ENCODE measurements at places on chromosomes 2 and 18.

- no peak for DNase-seq
These were observed 163.9 kb downstream of the GFPT1 start for GRCh38 chr2:69222953-69223658.

- no peak for DNase-seq
These were observed 355.8 kb downstream of the MEIS1 start for GRCh38 chr2:66790651-66791181.

DNA sequence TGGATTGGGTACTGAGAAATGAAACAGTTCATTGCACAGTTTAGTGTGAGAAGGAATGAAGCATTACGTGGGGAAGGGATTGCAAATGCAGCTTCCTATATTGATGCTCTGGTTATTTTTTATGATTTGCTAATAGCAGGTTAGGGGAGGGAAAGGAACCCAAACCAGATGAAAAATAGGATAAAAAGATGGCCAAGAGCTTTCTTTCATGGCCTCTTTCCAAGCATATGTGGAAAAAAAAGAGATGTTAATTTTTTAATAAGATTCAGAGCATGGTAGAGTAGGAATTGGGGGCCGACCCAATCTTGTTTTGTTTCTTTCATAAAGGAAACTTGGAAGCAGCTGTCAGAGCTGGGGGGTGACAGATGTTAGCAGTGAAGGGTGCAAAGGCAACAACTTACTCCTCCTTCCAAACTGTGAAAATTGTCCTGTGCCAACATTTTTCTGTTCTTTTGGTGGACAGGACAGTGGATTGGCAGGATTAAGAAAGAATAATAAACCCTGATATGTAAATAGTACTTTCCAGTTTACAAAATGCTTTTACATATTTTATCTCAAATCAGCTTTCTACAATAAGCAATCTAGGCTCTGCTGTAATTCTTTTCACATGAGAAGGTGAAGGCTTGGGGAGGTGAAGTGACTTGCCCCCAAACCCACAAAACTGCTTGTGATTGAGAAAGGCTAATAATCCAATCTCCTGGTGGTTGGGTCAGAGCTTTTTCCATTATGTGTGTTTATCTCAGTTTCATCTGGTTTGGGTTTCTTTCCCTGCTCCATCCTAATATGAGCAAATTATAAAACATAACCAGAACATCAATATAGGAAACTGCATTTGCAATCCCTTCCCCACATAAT is 270.1 kb downstream of the ETAA1 start:
- no peak for DNase-seq

DNA sequence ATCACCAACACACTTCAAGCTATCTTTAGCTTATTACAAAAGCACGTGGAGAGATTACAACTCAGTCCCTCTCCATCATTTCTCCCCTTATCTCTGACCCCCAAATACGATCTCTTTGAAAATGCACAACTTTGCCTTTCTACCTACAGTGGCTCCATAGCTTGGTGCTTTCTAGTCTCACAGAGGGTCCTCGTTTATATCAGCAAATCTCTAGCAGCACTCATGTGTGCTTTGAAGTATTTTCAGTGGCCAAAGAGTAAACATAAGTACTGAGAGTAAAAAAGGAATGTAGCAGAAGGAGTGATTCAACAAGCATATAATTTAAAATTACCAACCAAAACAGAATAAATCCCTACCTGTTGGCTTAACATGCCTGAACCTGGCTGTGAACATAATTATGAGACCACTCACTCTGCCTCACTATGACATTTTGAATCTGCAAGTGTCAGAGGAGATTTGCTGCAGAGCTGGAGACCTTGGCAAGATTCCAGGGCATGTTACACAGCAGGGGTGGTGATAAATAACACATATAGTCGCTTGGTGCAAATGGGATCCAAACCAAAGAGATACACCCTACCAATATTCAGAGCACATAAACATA is 54.6 kb downstream of the LAMA3 start:
- no peak for DNase-seq

DNA sequence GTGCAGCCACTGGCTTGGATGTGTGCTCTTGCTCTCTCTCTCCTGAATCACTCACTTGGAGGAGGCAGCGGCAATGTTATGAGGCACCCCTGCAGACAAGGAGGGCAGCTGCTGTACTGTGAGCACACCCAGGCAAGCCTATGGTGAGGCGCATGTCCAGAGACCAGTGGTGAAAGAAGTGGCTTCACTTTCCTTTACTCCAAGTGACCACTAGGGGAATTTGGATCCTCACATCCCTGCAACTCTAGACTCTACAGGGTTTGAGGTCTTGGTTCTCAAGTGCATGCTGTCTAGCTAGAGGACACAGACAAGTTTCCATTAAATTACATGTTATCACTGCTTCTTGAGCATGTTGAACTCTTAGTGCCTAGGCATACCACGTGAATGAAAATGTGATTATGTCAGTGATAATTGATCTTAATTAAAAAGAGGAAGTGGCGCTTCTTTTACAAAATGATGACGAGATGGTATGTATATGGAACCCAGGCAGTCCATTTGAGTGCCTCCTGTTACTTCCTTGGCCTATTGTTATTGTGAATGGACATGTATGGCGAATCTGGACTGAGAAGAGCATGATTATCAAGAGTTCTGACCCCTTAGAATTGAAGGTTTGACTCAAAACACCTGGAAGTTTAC is 181.0 kb upstream of the CDH2 start:
- DNase-seq = no peak

- no peak for DNase-seq
These were observed 177.3 kb downstream of the ANKRD30B start for GRCh38 chr18:14925281-14925709.

DNA sequence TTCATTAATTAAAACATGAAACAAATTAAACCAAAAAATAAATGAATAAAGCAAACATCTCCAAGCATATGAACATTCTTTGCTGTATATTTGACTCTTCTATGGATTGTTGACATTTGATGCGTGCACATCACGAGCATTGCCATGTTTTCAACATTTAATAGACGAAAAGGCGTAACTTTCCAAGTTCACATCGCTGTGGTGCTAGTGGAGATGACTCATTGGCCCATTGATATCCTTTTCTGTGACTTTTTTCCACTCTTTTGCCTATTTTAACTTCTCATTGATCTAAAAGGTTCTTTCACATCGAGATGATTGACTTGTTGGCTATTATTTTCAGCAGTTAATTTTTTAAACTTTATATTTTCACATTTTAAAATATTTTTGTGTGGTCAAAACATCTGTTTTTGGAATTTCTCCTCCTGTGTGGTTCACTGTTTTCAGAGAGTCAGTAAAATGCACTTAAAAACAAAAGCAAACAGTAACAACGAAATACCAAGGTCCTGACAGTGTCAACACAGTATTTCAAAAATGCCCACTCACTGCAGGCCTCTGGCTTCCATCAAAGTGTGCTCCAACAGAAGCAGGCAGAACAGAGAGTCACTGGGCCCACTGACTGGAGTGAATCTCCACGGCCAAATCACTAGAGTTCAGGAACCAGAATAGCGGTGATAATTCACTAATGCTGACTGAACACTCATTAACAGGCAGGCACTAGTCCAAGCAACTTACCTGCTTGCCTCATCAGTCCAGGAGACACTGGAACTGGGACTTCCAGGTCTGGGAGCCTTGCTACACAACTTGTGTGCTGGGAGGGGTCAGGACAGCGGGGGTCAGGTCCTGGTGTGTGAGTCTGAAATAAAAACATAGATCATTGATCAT is 372.2 kb upstream of the SMIM21 start:
- no peak for DNase-seq

- DNase-seq = no peak
These were observed 13.5 kb upstream of the GRHL1 start for GRCh38 chr2:9937968-9938367.

DNA sequence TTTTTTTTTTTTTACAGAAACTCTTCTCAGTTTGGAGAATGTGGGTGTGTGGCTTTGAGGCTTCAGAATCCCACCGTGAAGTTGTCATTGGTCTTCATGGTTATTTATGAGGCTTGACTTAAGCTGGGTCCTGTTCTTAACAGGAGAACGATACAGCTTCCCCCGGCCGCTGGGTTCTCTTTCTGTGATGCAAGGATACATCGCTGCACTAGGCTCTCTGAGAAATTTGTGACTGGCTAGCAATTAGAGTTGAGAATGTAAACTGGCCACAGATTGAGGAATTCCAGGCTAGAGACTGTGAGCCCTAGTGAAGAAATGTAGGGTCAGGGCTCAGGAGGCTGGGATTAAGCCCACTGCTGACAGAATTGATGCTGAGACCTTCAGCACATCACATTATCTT is 29.8 kb downstream of the MGAT5 start:
- DNase-seq = no peak

DNA sequence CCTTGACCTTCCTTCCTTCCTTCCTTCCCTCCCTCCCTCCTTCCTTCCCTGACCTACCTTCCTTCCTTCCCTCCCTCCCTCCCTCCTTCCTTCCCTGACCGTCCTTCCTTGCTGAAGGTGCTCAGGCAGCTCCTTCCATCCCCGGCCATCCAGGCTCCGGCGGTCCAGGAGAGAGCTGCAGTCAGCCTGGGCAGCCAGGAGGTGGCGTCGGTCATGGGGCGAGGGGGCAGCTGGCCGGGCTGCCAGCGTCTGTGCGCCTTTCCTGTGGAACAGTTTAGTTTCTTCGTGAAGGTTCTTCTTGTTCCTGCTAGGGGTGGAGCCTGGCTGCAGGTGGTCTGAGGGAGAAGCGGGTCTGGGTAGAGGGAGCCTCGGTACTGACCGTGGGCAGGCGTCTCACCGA is 15.7 kb downstream of the GPR35 start:
- no peak for DNase-seq

DNA sequence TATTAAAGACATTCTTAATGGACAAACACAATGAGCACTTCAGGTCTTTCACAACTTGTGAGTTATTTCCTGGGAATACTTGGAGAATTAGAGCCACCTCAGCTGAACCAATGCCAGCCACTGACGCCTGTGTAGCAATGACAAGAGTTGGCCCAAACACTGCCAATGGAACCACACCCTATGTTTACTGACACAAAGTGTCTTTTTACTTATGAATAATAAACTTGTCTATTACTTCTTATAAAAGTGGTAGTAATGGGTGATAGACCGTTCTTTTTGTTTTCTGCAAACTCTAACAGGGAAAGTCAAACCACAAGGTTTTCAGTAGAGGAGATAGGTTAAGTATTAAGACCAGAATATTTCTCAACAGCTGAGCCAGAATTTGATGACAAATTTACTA is 12.5 kb upstream of the CHAC2 start:
- no peak for DNase-seq

GRCh38 chr2:620004-620403 is 57.2 kb downstream of the TMEM18 start:
- DNase-seq = no peak

- no peak for DNase-seq
These were observed 244.1 kb downstream of the NCKAP5 start for GRCh38 chr2:133324150-133324561.

DNA sequence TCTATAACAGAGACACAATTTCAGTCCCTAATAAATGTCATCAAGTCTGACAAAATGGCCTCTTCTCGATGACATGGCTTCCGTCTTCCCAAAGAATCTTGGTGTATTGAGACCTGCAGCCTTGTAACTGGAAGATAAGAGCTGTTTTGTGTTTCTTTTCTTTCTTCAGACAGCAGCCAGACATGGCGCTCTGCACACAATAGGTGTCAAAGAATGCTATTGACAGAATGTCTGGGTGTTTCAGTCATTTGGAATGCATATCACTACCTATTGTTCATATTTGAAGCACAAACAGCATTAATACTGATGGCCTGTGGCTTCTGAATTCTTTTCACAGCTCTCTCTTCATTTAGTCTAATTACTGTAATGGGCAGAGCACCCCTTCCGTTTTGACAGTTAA is 344.8 kb downstream of the RPRM start:
- DNase-seq = no peak

DNA sequence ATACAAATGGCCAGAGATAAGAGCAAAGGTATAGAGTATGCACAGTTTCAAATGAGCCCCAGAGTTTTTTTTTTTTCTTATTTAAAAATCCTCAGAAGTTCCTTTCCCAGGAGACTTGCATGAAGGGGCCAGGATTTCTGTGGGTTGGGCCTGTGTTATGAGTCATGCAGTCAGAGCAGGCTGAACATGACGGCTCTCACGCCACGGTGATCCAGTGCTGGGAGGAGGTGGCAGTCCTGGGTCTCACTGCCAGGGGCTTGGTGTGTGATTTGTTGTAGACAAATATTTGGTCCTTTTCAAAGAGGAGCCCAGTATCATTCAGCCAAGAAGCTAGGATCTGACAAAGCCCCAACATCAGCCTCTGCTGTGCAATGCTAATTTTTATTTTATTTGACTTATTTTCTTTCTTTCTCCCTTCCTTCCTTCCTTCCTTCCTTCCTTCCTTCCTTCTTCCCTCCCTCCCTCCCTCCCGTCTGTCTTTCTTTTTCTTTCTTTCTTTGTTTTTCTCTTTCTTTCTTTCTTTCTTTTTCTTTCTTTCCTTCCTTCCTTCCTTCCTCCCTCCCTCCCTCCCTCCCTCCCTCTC is 10.4 kb upstream of the KCNE4 start:
- no peak for DNase-seq

DNA sequence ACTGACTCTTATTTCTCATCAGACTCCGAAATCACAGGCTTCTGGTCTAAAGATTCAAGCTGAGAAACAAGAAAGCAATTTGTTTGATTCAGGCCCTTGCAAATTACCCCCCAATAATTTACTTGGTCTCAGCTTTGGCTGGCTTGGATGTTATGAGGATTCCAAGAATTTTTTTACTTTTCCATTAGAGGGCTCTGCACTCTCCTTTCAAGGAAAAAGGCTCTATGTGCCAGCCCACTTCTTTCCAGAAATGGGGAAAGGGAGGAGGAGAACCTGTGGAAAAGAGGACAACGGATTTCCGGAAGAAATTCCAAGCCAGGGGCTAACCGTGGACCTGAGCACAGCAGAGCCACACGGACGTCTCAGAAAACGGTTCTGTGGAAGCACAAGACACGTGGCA is 44.4 kb downstream of the BCL11A start:
- no peak for DNase-seq

GRCh38 chr2:43452318-43452731 is 143.5 kb downstream of the THADA start:
- DNase-seq = no peak

DNA sequence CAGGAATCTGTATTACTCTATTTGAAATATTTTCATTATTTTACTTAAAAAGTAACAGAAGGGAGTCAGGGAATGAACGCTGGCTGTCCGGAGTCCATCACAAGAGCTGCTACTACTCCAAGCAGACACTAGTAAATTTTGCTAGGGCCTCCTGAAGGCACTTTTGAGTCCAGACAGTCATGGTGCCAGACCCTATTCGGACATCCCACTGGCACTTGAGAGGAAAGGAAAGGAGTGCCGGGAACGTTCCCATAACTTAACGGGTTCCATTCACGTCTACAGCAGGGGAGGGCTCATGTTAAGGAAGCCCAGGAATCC is 563 bp upstream of the GMCL1 start:
- DNase-seq = no peak

DNA sequence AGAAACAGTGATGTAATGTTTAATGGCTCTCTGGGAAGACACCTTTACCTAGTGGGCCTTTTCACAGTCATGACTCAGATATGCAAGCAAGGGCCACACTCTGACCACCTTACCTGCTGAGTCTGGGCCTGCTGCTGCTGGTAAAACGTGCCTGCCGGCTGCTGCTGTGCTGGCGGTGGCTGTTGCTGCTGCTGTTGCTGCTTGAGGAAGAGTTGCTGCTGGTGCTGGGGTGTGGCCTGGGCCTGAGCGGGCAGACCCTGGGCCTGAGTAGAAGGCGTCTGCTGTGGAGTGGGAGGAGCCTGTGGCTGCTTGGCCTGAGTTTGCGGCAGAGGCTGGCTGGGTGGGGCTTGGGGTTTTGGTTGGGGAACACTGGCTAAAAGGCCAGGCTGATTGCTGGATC is 81.6 kb upstream of the NFU1 start:
- no peak for DNase-seq

All from MM.1S (cell line).